ENCODE measurements at places on chromosomes 6 and 20.

GRCh38 chr6:34237722-34238584, 1.3 kb downstream of the HMGA1 start:
- peak; percentile 63 for DNase-seq

DNA sequence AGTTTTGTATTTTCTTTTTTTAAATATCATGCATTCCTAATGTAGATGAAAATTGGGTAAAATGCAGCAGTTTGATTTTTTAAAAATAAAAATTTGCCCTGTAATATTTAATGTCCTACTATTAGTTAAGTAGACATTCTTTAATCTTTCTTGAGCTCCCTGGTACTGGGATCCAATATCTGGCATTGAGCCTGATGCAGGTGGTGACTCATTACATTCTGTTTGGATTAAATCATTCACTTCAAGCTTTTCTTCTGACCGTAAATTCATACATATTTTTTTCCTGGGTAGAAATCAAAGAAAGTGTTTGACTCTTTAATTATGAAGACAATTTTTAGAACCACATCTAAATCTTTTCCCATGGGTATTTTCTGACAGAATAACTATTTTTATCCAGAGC, 768.8 kb upstream of the SLC35B3 start:
- no peak for DNase-seq

DNA sequence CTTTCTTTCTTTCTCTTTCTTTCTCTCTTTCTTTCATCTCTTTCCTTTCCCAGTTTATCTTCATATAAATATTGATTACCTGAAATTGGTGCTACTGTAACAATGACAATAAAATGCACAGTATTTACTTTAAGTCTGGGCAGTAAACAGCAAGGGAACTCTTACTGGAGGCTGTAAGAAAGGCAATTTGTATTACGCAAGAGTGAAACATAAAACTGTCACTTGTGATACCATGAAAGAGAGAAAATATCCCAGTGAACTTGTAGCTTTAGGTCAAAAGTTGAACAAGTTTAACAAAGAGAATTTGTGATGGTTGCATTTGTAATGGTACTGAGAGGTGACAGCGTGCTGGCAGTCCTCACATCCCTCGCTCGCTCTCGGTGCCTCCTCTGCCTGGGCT, 80.0 kb downstream of the EYS start:
- no peak for DNase-seq

- no peak for DNase-seq
Measured at GRCh38 chr6:122180132-122180531, 219.3 kb upstream of the HSF2 start.

- DNase-seq: no peak
Measured at GRCh38 chr20:20083807-20084206, 31.5 kb downstream of the CFAP61 start.

GRCh38 chr20:25251558-25251957, 3.7 kb downstream of the PYGB start:
- no peak for DNase-seq

DNA sequence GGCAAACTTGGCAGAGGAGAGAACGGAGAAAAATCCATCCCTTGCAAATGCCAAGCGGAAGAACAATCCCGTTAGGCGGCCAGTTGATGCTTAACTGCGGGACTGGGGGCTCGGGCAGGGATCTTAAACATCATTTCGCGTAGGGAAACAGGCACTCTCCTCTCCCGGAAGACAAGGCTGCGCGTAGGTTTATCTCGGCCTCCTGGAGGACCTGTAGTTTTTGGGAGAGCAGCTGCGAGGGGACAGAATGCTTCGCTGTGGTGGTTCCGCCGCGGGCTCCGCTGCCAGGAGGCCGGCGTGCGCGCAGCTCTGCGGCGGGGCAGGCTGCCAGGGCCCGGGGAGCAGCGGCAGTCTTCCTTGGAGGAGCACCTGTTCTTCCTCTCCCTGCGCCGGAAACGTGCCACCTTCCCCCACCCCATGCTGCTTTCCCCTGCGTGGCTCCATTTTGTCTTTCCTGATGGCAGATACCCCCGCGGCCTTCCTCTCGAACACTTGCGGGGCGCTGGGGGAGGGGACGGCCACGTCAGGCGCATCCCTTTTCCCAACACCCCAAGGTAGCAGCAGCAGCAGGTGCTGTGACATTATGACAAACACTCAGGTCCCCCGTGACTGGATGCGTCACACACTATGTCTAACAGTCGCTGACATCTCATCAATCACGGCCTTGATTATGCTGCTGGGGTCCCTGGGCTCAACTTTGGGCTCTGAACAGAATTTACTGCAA, 230.7 kb upstream of the BTBD3 start:
- no peak for DNase-seq

DNA sequence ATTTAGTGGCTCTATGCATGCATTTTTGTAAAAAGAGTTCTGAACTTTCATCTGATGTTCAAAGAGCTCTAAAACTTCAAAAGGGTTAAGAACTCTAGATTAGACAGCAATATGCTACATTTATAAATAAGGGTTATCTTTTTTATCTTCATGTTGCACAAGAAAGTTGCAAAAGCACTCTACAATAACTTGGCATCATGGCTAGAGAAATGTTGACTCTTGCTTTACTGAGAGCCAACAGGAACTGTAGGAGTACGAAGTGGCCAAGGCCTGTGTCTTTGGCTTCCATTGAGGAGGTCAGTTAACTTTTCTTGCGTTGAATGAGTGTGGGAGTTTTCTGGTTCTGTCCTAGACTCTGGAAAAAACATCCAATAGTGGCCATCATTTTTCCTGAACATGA, 516.9 kb downstream of the TFAP2B start:
- no peak for DNase-seq

DNA sequence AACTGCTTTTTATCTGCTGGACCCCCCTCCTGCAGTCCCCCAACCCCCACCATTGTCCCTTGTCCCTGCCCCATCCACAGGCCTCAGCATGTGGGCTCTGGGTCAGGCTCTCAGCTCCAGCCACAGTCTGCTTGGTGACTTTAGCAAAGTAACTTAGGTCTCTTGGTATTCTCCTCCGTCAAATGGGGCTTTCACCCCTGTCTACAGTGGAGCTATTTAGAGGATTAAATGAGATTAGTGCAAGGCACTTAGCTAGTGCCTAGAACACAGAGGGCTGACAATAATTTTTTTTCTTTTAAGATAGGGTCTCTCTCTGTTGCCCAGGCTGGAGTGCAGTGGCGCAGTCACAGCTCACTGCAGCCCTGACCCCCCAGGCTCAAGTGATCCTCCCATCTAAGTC, 71.9 kb downstream of the TCP11 start:
- DNase-seq: no peak

GRCh38 chr6:34113532-34113931, 32.4 kb downstream of the GRM4 start:
- DNase-seq: no peak

GRCh38 chr6:29791786-29792122, 35.9 kb upstream of the HLA-G start:
- DNase-seq: no peak

GRCh38 chr6:25630508-25631278, 21.3 kb upstream of the SCGN start:
- no peak for DNase-seq

GRCh38 chr6:32167761-32168262, 3.4 kb downstream of the EGFL8 start:
- no peak for DNase-seq

DNA sequence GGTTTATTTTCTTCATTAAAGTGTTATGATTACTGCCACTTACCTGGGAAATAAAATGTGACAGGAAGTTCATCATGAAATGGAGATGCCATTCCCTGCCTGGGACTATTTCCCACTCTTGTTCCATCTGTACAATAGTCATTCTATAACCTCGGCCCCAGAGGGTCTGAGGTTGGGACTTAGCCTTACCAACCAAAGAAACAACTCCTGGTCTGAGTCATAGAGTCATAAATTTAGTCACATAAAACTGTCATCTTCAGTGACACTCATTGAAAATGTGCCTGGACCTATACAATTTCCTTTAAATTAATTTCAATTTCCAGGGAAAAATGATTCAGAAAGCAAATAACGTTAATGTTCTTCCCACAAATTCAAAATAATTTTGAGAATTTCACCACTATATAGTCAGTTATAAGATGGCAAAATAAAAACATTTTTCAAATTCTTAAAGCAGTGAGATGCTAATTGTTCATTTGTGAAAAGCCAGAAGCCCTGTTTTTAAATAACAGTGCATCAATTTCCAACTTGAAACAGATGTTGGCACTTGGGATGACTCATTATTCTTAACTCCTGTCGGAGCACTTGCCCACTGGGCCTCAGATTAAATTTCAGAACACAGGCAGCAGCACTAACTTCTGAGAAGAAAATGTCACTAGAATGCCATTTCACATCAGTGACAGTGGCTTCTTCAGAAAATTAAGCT, 201.2 kb upstream of the SMLR1 start:
- DNase-seq: peak; percentile 4

DNA sequence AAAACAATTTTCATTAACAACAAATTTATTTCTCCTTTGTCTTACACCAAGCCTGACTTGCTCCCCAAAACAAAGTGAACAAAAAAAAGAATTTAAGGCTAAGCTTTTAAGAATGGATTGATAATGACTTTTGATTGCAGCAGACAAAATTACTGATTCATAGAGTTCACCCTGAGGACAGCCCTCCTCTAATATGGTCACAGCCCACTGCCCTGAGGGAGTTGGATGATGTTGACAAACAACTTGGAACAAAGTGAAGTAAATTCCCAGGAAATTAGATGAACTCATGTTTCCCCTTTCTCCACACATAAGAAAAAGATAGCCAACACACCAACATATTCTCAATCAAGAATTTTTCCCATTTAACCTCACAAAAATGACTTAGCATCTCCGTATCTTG, 7.7 kb upstream of the ISM1 start:
- DNase-seq: no peak

- DNase-seq: no peak
Measured at GRCh38 chr6:39665861-39666260, 59.3 kb downstream of the KIF6 start.

DNA sequence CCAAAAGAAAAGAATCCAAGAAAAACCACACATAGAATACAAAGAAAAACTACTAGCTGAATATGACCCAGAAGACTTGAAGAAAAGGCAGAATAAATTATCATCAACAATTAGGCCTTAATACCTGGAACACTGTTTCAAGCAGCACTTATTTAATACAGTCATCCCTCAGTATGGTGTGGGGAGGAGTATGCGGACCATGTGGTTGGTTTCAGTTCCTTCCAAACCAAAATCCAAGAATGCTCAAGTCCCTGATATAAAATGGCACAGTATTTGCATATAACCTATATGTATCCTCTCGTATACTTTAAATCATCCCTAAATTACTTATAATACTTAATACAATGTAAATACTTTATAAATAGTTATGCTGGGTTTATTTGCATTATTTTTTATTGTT, 16.1 kb downstream of the CDK19 start:
- DNase-seq: no peak

DNA sequence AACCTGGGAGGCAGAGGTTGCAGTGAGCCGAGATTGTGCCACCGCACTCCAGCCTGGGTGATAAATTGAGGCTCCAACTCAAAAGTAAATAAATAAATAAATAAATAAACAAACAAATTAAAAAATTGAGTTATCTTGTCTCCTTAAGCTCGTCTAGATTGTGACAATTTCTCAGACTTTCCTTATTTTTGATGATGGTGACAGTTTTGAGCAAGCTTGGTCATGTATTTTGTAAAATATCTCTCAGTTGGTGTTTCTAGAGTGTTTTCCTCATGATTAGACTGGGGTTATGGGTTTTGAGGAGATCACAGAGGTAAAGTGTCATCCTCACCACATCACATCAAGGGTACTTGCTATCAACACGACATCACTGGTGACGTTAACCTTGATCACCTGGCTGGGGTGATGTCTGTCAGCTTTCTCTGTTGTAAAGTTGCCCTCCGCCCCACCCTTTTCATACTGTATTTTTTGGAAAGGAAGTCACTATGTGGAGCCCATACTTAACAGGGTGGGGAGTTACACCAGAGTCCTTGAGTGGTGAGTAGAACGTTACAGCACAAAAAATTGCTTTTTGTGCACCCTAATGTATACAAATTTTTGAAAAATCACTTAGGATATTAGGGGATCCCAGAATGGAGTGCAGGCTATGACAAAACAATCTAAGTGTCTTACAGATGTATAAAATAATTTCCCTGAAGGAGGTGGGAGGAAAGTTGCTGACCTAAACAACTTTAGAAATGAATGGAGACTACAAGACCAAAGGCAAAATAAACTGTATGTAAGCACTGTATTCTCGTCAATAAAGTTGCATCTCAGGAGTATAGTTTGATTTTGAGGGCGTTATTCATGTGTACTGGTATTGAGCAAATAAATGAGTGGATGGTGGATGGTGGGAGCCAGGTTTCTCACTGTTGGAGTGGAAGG, 116.4 kb upstream of the SGK1 start:
- DNase-seq: no peak

- DNase-seq: no peak
Measured at GRCh38 chr20:11083841-11084240, 410.0 kb upstream of the JAG1 start.

All from activated CD8-positive, alpha-beta memory T cell treated with anti-CD3 and anti-CD28 coated beads for 48 hours (primary cell).